ENCODE measurements at places on chromosomes 2 and 18.

- no peak for DNase-seq
Measured at GRCh38 chr18:9850309-9850708, 35.5 kb upstream of the TXNDC2 start.

- peak; percentile 61 for DNase-seq
Measured at GRCh38 chr2:25213229-25213628, 44.8 kb upstream of the POMC start.

DNA sequence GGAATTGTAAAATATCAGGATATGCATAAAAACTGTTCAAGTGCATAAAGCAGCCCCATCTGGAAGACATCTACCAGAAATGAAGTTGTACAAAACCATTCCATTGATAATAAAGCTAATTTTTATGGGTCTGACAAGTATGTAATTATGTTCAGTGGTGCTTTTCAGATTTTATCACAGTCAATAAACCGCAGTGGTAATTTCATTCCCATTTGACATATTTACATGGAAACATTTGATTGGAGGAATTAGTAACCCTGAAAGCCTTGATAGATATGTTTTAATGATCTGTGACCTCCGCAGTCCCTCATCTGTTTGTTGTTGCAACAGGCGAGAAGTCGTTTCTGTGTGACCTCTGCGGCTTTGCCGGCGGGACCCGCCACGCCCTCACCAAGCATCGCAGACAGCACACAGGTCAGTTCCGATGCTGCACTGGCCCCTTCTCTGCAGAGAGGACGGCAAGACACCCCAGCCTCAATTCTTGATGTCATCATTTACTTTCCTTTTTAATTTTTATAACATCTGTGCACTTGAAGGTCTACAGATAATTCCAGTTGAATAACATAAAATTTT, 283.1 kb downstream of the ZNF407 start:
- no peak for DNase-seq

DNA sequence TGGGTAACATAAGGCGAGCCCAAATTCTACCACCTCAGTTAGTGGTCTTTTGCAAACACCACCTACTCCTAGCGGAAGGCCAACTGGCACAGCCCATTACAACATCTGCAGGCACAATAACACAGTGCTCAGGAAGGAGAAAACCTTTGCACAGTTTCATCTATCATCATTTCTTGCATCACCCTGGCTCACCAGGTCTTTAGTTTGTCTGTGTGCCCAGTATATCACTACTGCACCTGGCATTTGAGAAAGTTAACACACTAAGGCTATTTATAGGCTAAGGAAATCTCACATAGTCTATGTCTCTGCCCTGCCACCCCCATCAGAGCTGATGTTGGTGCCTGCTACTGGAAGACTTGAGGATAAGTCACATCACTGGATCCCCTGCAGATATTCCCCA, 484.0 kb downstream of the SATB2 start:
- DNase-seq = no peak

GRCh38 chr2:9821805-9822445, 21.3 kb upstream of the TAF1B start:
- DNase-seq = no peak

- DNase-seq = no peak
Measured at GRCh38 chr2:238387332-238387731, 39.4 kb upstream of the ASB1 start.

GRCh38 chr18:21298351-21298750, 56.3 kb downstream of the GREB1L start:
- no peak for DNase-seq

GRCh38 chr2:240455647-240456446, 20.4 kb downstream of the GPC1 start:
- no peak for DNase-seq

- peak; percentile 59 for DNase-seq
Measured at GRCh38 chr18:48800876-48801727, 149.7 kb downstream of the SMAD7 start.
